ENCODE measurements at places on chromosomes 16 and 17.

DNA sequence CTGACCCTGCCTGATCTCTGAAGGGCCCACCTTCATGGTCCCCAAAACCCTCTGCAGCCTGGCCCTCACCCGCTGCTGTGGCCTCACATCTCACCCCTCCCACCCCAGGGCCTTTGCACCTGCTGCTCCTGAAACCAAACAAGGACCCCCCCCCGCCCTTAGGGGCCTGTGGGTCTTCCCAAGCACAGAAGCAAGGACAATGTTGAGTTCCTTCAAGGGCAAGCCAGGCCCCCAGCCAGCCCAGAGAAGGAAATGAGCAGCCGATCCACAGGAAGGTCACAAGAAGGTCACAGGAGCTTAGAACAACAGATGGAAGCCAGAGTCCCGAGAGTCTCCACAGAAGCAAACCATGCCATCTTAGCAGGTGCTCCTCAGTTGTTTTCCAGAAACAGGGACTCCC is 493 bp upstream of the PDE6G start:
- no peak for DNase-seq

DNA sequence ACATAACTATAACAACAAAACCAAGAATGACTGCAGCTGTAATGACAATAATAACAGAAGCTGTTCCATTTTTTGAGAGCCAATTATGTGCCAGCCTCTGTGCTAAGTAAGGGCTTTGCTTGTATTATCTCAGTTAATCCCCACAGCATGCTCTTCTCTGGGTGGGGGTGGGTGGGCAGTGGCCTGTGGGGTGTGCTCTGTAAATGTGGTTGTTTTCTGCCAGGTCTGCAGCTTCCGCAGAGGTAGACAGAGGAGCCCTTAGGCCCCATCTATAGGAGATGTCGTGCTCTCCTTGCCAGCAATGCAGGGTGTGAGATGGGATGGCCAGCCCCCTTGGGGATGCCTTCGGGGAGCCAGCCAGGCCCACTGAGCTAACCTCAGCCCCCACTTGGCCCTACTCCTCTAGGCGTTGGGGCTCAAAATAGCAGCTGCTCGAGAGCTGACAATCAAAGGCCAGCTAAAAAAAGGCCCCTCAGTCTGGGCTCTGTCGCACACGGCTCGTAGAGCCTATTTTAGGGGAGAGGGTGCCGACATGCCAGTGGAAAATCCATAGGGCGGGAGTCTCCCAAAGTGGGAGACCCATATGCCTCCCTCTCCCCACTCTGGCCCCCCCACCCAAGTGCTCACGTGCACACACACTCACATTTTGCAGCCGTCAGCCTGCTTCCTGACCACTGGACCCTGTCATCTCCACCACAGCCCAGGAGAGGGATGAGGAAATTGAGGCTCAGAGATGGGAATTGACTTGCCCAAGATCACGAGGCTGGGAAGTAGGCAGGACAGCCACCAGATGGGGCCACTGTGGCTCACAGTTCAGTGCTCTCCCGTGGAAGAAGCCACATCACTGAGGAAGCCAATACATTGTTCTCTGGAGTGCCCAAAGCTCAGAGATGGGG is 15.8 kb downstream of the CDH16 start:
- no peak for DNase-seq

- peak; percentile 42 for DNase-seq
Measured at GRCh38 chr17:38591759-38592241, 14.0 kb downstream of the SRCIN1 start.

DNA sequence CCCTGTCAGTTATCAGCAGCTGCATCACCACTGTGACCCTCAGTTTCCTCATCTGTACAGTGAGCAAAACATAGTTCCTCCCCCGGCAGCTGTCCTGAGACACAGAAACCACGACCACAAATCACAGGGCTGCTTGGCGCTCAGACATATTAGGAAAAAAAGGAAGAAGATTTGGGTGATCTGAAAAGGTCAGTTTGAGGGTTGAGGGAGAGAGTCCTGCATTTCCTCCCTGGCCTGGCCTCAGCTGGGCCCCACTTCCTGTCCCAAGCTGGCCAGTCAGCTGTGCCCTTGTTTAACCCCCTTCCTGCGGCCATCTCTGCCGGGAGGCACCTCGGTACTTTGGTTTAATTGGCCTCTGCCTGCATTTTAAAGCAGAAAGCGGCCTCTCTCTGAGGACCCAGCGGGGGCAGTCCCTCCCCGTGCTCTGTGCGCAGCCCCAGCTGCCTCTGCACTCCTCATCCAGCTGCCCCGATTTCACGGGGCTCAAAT is 24.0 kb upstream of the CIBAR2 start:
- DNase-seq = no peak

- DNase-seq = no peak
Measured at GRCh38 chr17:39391448-39391847, 10.0 kb downstream of the FBXL20 start.

GRCh38 chr16:27230562-27231001 is 27.3 kb downstream of the KDM8 start:
- DNase-seq = peak; percentile 82

GRCh38 chr16:28596840-28597691 is at the start of gene SULT1A2:
Gene SULT1A2, minus strand, starts transcription at chr16:28597050. Its CDS starts 1,120 bp downstream, at chr16:28595930.
- no peak for DNase-seq
